ENCODE measurements at places on chromosomes 2 and 18. TPM values are rescaled to one million over a fixed set of nuclear protein-coding genes. Genes with fewer than 3 reads are reported as not detected.

Gene IL36RN
- total RNA-seq: not detected

Gene DSG4
- total RNA-seq: not detected

Gene ACP1
- 89.9 TPM for total RNA-seq

Gene REG3A
- total RNA-seq: not detected

Gene ARHGAP28
- 27.2 TPM for total RNA-seq

Gene CD8B2
- total RNA-seq: not detected

Gene DNAH7
- 0.99 TPM for total RNA-seq

Gene COBLL1
- 5.1 TPM for total RNA-seq

Gene NRP2
- 28.7 TPM for total RNA-seq

Gene MC4R
- not detected for total RNA-seq

Gene SCYGR6
- not detected for total RNA-seq

Gene EGR4
- total RNA-seq: under 0.01 TPM

Gene DRC1
- under 0.01 TPM for total RNA-seq

Gene FNDC4
- total RNA-seq: 18.3 TPM

Gene KLHL30
- total RNA-seq: 1.2 TPM

Gene ACKR3
- 0.17 TPM for total RNA-seq

Gene MERTK
- 6.6 TPM for total RNA-seq
